Stimulated activated naive CD4-positive, alpha-beta T cell treated with Interleukin-2 at 50 U/mL for 16 hours (primary cell): ENCODE measurements at places on chromosomes 7 and 10.

DNA sequence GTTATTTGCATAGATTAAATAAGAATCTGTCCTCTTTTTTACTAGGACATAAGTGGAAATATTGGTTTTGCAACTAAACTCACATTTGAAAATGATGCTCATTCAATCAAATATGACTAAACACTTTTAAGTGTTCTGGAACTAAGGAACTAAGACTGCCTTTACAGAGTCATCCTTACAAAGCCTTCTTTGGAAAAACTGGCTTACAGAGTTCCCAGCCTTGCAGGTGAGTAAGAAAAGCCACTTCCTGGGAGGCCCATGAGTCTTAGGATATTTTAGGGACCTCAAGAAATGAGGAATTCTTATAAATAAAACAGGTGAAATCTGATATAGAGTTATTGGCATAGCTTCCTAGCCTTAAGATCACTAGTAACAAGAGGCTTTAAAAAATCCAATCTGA lies 135.5 kb downstream of the ALOX5 start:
- no peak for DNase-seq

- no peak for DNase-seq
These were observed 99.3 kb upstream of the DDC start for GRCh38 chr7:50664461-50664922.

DNA sequence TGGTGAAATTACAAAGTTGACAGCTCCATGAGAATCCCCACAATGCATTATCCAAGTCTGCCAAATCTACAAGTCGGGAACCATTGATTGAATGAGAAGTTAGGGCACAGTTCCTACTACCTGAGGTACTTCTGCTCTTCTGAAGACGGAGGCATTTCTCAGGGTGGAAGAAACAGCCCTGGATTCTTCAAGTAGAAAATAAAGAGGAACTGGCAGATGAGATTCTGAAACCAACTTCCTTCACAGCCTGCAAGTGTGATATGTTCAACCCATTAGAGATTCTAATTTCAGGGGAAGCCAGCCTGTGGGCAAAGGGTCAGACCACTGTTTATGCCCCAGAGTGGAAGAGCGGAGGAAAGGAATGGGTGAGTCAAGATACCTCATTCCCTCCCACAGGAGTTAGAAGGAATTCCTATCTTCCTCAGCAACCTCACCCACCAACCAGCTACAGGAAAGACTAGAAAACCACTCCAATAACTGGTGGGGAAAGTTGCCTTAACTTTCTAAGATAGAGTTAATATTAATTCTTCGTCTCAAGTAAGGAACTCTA lies 50.5 kb upstream of the BMPER start:
- no peak for DNase-seq

DNA sequence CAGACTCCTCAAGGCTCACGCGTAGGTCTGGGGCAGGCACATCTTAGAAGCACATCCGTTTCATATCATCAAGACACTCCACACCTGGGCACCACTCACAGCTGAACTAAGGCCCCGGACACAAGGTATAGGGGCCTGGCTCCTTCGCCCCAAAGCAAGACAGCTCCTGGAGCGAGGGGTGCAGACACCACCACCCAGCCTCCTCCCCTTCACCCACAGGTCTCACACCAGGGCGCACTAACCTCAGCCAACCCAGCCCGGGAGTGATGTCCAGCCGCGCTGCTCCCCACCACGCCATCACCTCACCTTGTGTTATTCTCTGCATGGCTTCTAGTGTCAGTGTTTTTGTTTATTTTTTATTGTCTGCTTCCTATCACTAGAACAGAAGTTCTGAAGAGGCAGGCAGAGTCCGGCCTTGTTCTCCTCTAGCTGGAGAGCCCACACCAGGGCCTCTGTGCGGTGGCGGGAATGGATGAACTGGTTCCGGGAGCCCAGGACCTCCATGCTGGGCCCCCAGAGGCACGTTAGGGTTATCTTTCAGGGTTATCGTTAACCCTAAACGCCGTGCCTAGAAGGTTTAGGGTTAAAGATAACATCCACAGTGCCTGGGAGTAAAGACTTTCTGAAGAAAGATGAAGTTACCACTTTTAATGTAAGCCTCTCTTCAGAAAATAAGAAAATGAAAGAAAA lies 21.8 kb downstream of the BRI3 start:
- DNase-seq = no peak
